ENCODE measurements at places on chromosomes 7 and 10.

DNA sequence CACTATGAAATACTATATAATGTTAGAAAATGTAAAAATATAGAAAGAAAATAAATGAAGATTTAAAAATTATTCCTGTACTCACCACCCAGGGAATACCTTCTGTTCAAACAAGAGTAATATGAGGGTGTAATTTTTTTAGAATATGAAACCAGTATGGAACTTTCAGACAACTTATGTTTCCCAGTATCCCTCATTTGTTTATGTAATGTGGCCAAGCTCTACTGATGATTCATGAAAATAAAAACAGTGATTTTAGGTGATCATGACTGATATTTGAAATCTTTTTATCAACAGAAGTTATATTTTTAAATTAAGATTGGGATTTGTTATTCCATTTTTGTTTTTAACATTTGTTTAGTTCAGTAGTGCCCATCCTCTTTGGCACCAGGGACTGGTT lies 18.8 kb downstream of the SLK start:
- no peak for DNase-seq

GRCh38 chr7:1979591-1980560 lies 252.9 kb downstream of the MAD1L1 start:
- DNase-seq: no peak

DNA sequence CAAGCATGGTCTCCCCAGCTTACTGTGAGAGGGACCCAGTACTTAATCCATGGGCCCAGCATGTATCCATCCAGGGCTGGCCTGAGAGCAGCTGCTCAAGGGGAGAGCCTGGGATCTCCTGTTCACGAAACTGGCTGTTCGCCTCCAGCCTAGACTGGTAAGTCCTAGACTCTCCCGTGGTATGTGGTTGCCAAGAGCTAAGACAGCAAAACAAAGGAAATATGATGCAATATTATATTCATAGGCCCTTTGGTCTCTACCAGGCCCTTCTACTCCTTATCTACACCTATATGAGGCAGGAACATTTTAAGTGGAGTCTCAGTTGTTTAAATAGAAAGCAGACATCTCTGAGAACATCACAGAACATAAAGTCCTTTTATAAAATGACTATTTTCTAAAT lies 28.9 kb upstream of the STK17A start:
- no peak for DNase-seq

DNA sequence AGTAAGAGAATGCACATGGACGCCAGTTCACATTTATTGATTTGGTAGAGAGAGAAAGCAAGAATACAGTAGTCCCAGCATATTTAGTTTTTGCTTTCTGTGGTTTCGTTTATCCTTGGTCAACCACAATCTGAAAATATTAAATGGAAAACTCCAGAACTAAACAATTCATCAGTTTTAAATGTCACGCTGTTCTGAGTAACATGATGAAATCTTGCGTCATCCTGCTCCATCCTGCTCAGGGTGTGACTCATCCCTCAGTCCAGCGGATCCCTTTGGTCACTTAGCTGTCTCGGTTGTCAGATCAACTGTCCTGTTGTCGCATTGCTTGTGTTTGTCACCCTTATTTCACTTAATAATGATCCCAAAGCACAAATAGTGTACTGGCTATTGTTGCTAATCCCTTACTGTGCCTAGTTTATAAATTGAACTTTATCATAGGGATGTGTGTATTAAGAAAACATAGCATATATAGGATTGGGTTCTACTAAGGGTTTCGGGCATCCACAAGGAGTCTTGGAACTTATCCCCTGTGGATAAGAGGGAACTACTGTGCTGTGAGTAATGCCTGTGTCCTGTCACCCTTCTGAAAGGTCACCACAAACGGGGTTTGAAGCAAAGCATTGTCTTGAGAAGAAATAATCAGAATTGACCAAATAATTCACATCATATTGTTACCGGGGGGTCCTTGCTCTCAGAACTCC lies 73.6 kb downstream of the OTUD1 start:
- no peak for DNase-seq

DNA sequence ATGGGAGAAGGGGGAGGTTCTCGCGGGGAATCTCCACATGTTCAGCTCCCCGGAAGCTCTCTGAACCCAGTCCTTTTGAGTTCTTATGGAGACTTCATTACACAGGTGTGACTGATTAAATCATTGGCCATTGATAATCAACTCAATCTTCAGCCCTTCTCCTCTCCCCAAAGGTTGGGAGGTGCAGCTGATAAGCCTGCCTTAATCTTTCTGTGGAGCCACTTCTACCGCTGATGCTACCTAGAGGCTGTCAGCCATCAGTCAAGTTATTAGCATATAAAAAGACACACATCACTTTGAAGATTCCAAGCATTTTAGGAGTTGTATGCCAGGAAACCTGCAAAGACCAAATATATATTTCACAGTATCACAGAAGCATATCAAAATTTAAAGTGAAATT lies 91.7 kb downstream of the MARCHF5 start:
- DNase-seq: no peak

- DNase-seq: peak; percentile 21
These were observed 18.6 kb upstream of the ZMIZ1 start for GRCh38 chr10:79049931-79050895.

Measured in RWPE2 (cell line).